NCI-H187 (cell line): ENCODE measurements at places on chromosomes 1 and 21.

DNA sequence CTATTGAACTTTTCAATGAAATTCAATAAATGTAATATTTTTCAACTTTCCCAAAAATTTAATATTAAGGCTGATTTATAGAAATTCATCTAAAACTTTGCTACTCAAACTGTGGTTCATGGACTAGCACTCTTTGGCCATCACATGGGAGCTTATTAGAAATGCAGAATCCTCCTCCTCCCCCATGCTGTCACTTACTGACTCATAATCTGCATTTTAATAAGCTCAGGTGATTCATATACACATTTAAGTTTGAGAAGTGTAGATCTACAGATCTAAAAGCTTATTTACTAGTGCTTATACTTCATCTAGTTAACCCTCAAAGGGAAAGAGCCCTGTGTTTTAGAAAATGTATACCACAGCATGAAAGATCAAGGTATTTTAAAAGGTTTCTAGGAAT, 84.3 kb downstream of the HS2ST1 start:
- DNase-seq, result no peak

- no peak for DNase-seq
Observed at GRCh38 chr1:5376538-5377247, 615.5 kb downstream of the NPHP4 start.

DNA sequence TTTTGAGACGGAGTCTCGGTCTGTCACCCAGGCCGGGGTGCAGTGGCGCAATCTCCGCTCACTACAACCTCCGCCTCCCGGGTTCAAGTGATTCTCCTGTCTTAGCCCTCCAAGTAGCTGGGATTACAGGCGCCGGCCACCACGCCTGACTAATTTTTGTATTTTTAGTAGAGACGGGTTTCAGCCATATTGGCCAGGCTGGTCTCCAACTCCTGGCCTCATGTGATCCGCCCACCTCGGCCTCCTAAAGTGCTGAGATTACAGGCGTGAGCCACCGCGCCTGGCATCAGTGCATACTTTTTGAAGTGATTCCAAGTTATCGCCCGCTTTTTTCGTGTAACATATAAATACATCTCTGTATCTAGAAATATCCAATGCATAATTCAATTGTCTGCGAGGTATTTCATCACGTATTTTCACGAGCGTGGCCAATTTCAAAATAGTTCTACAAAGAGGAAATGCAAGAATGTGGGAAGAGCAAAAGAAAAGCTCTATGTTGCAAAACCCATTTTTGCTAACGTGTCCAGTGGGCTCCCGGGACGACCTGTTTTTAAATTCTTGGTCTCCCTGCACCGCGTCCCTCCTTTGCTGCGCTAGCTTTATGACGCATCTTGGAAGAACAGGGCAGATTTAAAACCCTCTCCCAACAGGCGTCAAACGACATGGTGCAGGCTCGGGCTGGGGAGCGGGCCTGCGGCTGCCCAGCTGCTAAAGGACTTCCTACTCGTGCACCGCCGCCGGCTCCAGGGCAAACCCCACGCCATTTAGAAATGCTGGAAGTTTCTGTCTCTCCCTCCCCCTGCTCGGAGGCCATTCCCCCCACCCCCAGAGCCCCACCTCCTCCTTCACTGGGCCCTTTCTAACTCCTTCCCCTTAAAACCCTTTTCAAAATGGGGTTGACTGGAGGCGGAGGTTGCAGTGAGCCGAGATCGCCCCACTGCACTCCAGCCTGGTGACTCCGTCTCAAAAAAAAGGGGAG, 923 bp upstream of the IFNGR2 start:
- DNase-seq, result no peak

DNA sequence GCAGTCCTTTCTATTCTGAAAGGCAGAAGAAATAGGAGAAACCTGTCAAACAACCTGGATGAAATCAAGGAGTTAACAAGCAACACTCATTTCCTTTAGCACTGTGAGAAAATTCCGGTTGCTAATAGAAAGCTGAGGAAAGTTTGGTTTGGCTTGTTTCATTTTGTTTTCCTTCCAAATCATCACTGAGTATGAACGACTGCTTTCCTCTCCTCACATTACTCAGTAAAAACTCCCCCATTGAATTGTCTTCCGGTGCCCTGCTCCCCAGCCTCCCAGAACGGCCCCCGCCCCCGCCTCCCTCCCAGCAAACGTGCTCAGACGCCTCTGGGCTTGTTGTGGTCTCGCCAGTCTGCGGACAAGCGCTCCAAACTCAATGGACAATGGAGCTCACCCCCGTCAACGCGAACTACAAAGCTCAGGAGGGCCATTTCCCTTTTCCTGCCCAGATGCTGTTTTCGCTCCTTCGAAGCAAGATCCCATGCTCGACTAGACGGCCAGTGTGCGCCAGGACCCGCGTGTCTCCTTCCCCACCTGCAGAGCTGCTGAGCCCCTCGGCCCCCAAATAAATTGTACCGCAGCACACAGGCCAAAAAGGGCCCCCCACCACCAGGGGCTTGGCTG, 747 bp downstream of the STX6 start:
- DNase-seq, result peak; percentile 65

- DNase-seq, result no peak
Observed at GRCh38 chr1:230138561-230139239, 71.7 kb downstream of the GALNT2 start.

DNA sequence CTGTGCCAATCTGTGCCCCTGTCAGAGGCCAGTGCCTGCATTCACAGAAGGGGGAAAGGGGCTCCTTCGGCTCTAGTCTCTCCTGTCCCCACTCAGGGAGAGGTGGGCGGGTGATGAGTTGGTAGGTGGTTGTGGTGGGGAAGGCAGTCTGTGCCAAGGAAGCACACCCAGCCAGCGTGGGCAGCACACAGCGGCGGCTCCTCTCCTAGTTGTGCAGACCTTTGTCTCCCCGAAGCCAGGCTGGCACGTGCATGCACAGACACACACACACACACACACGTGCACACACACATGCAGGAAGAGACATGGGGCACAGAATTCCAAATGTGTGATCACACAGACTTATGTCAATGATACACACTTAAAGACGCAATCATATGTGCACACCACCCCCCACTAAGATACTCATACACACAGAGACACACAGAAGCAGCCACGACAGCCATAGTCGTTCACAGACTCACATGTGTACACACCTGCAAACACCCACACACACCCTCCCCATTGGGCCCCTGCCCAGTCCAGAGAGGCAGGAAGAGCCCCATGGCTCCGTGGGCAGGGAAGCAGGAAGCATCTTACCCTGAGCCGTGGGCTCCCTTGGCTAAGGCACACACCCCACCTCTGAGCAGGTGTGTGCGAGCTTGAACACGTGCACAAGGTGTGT, 16.4 kb downstream of the RIMS3 start:
- DNase-seq, result no peak

GRCh38 chr1:118809586-118809985, 178.6 kb downstream of the TBX15 start:
- DNase-seq, result no peak

- DNase-seq, result no peak
Observed at GRCh38 chr1:223653431-223653830, 12.1 kb downstream of the CAPN8 start.

GRCh38 chr21:45176141-45176540, 101.8 kb downstream of the ADARB1 start:
- no peak for DNase-seq

DNA sequence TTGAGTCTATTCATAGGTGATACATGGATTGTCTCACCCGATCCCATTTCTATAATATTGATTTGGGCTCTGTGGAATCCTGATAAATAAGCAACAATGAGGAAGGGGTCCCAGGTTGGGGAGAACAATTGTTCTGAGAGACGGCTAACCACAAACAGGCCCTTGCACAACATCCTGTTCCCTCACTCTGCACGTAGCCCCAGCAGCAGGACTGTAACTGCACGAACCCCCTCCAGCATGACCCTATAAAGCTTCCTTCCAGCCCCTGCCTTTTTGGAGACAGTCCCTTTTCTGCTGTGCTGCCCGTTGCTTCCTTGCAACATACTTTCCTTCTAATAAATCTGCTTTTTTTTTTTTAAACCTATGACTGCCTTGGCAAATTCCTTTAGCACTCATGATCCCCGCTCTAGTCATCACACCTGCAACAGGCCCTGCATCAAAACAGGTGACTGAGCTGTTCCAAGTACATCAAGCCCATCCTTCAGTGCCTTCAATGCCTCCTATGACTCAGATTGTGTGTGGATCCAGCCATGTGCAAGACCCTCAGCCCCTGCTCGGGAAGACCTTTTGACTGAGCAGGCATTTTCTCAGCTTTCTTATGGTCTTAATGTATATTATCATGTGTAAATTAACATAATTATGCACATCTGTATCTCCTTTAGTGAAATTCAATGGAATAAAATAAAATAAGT, 63.7 kb upstream of the B3GALNT2 start:
- DNase-seq, result no peak

DNA sequence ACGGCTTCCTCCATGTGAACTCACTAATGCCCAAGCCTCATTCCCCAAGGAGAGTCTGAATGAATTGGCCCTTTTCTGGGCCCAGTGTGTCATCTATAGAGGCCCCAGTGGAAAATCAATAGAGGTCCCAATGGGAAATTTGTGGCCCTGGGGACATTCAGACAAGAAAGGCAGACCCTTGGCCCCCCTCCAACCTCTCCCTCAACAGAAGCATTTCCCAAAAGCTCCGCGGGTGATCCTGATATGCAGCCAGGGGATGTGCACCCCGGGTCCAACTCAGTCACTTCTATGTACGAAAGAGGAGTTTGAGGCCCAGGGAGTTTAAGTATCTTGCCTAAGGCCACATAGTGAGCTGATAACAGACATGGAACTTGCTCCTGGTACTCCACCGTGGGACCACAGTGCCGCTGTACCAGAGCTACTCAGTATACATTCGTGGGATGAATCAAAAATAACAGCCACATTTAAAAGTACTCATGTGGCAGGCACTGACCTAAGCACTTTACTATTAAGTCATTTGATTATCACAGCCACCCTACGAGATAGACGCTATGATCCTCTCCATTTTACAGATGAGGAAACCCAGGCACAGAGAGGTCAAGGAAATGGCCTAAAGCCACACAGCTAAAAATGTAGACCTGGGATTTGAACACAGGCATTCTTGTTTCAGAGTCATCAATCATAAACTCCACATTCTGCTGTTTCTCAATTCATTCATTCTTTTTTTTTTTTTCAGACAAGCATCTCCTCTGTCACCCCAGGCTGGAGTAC, 8.5 kb downstream of the EPHA2 start:
- DNase-seq, result no peak
